ENCODE measurements at places on chromosomes 6 and 20. TPM values are rescaled to one million over a fixed set of nuclear protein-coding genes. Genes with fewer than 3 reads are reported as not detected.

GRCh38 chr6:11712760-11713159 lies 65.8 kb downstream of the ADTRP start:
- H3K4me1 ChIP-seq: no peaks in the 10 kb centered on the region
- H3K36me3 ChIP-seq: no peaks in the 10 kb centered on the region
- DNase-seq: no peak
- no peak overlapping the region for H3K27ac ChIP-seq
- H3K27me3 ChIP-seq: no peaks in the 10 kb centered on the region

DNA sequence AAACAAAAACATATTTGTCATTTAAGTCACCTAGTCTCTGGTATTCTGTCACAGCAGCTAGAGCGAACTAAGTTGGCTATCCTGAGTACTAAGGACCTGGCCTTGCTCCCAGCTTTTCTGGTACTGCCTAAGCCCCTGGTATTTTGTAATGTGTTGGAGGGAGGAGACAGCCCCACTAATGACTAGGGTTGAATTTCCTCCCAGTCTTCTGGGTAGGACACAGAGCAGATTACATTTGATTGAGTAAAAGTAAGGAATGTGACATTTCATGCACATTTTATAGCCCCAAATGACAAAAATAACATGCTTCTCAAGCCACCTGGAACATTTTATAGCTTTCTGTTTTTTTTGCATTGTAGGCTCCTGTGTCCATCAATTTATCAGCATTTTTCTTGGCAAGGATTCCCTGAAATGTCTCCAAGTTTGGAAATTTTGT lies 47.9 kb upstream of the DDR1 start:
- no peaks in the 10 kb centered on the region for H3K27me3 ChIP-seq
- H3K4me3 ChIP-seq: no peak overlapping the region
- H3K27ac ChIP-seq: no peak overlapping the region
- H3K4me1 ChIP-seq: peaks cover 3% of the 10 kb centered on the region
- no peak for DNase-seq

GRCh38 chr6:162474722-162475121 lies 252.8 kb downstream of the PRKN start:
- no peak for DNase-seq
- H3K27me3 ChIP-seq: no peaks in the 10 kb centered on the region
- H3K4me1 ChIP-seq: no peaks in the 10 kb centered on the region

DNA sequence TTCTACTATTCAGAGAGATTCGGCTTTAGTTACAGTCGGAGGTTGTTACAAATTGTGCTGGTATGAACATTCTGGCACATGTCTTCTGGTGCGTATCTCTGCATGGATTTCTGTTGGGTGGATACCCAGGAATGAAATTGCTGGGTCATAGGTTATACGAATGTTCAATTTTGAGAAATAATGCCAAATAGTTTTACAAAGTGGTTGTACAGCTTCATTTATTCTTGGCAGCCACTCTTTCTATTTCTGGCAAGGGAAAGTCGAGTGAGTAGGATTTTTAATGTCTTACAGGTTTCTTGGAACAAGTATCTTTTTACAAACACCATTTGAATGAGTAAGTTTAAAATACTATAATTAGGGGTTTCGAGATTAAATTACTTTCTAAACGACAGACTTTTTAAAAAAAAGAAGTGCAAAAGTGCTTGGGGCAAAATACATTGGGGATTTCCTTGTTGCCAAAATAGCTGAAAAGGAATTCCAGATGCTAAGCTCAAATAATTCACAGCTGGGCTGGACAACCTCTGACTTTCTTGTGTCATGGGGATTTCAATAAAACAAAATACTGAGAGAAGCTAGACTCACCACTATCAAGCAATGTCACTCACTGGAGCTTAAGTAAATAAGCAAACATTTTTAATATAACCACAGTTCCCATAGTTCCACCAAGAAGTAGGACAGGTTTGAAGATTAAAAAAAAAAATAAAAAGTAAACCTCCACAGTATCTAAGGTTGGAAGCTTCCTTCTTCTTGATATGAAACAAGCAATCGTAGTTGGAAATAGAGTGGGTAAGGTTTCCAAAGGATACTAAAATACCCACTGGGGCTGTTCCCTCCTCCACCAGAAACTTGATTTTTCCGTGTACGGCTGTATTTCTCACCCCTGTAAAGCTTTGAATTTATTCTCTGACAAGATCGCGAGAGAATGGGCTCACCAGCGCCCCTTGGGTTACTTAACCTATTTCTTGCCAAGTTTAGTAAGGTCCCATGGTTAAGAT lies 21.6 kb upstream of the GFOD1 start:
- no peak overlapping the region for H3K27ac ChIP-seq
- H3K4me1 ChIP-seq: no peaks in the 10 kb centered on the region
- no peaks in the 10 kb centered on the region for H3K27me3 ChIP-seq
- no peak overlapping the region for H3K4me3 ChIP-seq
- no peaks in the 10 kb centered on the region for H3K36me3 ChIP-seq

- no peaks in the 10 kb centered on the region for H3K36me3 ChIP-seq
- H3K27me3 ChIP-seq: no peaks in the 10 kb centered on the region
- H3K4me3 ChIP-seq: no peak overlapping the region
- H3K4me1 ChIP-seq: no peaks in the 10 kb centered on the region
- no peak overlapping the region for H3K27ac ChIP-seq
Measured at GRCh38 chr6:144232832-144233230, 52.3 kb upstream of the UTRN start.

- peaks cover 4% of the 10 kb centered on the region for H3K36me3 ChIP-seq
- no peak overlapping the region for H3K27ac ChIP-seq
- no peaks in the 10 kb centered on the region for H3K27me3 ChIP-seq
- DNase-seq: no peak
- peaks cover 3% of the 10 kb centered on the region for H3K4me1 ChIP-seq
Measured at GRCh38 chr6:111766201-111766857, 106.9 kb downstream of the FYN start.

- peaks cover 20% of the 10 kb centered on the region for H3K27me3 ChIP-seq
- no peak overlapping the region for H3K27ac ChIP-seq
- H3K36me3 ChIP-seq: no peaks in the 10 kb centered on the region
- no peak overlapping the region for H3K4me3 ChIP-seq
Measured at GRCh38 chr6:32847004-32847403, 3.2 kb upstream of the PSMB8 start.

DNA sequence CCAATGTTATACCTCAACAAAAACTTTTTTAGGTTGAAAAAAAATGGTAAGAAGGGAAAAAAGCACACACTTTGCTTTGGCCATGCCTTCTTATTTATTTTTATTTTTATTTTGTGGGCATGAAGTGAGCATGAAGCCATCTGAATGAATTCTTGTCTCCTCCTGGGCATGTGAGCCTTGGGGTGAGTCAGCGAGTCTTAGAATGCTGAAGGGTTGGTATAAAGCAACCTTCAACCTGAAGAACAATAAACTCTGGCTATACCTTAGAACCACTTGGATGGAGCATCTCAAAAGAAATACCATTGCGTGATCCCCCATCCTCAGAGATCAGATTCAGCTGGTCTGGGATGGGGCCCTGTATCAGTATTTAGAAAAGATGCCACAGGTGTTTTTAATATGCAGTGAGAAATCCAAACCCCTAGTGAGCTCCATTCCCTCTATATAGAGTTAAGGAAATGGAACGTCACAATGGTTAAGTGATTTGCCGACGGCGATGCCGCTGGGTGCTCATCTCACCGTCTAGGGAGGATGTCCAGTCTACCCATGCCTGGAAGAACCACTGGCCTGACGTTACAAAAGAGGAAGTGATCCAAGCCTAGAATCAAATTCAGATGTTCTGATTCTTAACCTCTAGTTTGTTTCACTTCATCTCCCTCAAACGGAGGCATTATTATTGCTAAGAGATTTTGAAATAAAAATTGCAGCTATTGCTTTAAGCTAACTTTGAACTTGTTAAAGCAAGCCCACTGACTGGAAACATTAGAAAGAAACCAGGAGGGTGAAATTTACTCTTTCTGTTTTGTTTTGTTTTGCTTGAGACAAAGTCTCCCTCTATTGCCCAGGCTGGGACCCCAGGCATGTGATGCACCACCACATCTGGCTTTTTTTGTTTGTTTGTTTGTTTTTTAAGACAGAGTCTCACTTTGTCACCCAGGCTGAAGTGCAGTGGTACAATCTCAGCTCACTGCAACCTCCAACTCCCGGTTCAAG lies 67.1 kb downstream of the EDN1 start:
- H3K27ac ChIP-seq: no peak overlapping the region
- no peaks in the 10 kb centered on the region for H3K27me3 ChIP-seq
- no peak for DNase-seq
- H3K4me1 ChIP-seq: no peaks in the 10 kb centered on the region

GRCh38 chr6:120378582-120379220 lies 955.6 kb downstream of the TBC1D32 start:
- no peaks in the 10 kb centered on the region for H3K27me3 ChIP-seq
- H3K27ac ChIP-seq: no peak overlapping the region
- no peaks in the 10 kb centered on the region for H3K4me1 ChIP-seq
- peak; percentile 56 for DNase-seq
- H3K36me3 ChIP-seq: no peaks in the 10 kb centered on the region
- H3K4me3 ChIP-seq: no peak overlapping the region

DNA sequence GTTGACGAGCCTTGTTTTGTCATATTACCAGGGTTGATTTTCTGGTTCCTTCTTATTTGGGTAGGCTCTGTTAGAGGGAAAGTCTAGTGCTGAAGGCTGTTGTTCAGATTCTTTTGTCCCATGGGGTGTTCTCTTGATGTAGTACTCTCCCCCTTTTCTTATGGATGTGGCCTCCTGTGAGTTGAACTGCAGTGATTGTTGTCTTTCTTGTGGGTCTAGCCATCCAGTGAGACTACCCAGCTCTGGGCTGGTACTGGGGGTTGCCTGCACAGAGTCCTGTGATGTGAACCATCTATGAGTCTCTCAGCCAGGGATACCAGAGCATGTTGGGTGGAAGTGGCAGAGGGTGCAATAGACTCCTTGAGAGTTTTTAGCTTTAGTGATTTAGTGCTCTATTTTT lies 680.6 kb downstream of the RFPL4B start:
- peaks cover 3% of the 10 kb centered on the region for H3K4me1 ChIP-seq
- H3K4me3 ChIP-seq: no peak overlapping the region
- H3K36me3 ChIP-seq: no peaks in the 10 kb centered on the region
- no peak for DNase-seq

DNA sequence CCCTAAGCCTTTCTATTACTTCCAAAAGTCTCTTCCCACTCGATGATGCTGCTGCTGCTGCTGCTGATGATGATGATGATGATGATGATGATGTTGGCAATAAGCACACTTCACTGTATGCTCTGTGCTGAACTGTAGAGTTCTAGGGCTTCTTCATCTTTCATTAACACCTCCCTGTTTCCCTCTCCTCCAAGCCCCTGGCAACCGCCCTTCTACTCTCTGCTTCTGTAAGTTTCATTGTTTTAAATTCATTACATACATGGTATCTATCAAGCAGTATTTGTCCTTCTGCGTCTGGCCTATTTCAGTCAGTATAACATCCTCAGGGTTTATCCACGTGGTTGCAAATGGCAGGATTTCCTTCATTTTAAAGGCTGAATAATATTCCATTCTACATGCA lies 100.2 kb downstream of the THBS2 start:
- peaks cover 9% of the 10 kb centered on the region for H3K4me1 ChIP-seq
- no peak for DNase-seq
- 0 out of 2 replicates have a peak, but pooled peaks cover 3% of the 10 kb centered on the region for H3K27me3 ChIP-seq
- H3K4me3 ChIP-seq: no peak overlapping the region

DNA sequence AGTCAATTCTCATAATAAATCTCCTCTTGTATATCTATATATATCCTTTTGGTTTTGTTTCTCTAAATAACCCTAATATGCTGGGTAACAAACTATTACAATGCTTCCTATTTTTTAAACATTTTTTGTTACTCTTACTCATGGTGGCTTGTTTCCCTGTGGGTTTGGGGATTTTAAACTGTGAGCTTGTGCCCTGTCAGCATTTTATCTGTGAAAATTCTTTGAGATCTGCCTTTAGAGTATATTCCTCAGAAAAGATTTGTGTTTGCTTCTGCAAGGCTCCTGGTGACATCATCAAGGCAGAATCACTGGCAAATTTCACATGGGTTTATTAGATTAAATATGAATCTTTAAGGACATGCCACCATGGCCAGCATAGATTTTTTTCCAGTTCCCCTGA lies 273.6 kb downstream of the LRFN2 start:
- no peaks in the 10 kb centered on the region for H3K36me3 ChIP-seq
- DNase-seq: no peak
- no peaks in the 10 kb centered on the region for H3K27me3 ChIP-seq

DNA sequence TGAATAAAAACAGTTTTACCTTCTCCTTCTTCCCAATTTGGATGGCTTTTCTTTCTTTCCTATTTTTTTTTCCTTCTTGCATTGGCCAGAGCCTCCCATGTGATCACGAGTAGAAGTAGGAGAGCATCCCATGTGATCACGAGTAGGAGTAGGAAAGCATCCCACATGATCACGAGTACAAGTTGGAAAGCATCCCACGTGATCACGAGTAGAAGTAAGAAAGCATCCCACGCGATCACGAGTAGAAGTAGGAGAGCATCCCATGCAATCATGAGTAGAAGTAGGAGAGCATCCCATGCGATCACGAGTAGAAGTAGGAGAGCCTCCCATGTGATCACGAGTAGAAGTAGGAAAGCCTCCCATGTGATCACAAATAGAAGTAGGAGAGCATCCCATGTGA lies 218.6 kb downstream of the DLL1 start:
- no peak for DNase-seq
- peaks cover 9% of the 10 kb centered on the region for H3K27me3 ChIP-seq
- no peaks in the 10 kb centered on the region for H3K36me3 ChIP-seq
- no peaks in the 10 kb centered on the region for H3K4me1 ChIP-seq
- no peak overlapping the region for H3K4me3 ChIP-seq

- H3K4me1 ChIP-seq: peaks cover 8% of the 10 kb centered on the region
- H3K27me3 ChIP-seq: no peaks in the 10 kb centered on the region
- no peak overlapping the region for H3K4me3 ChIP-seq
Measured at GRCh38 chr6:26299286-26300042, 65.5 kb upstream of the BTN3A2 start.

DNA sequence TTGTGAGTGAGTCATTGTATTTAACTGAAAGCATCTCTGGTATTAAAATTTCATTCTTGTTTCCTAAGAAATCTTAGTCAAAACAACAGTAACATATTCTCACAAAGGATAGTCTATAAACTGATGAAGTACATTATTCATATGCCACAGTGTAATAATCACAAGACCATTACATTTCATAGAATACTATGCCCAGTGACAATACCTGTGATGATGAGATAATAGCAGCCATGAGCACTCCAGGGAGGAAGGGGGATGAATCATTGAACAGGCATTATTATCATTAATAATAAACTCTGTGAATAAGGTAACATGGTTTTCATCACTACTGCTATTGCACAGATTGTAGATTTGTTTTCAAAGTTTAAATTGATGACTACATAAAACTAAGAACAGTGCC lies 667.9 kb downstream of the EPM2A start:
- no peak overlapping the region for H3K4me3 ChIP-seq
- DNase-seq: no peak
- H3K27me3 ChIP-seq: no peaks in the 10 kb centered on the region
- H3K27ac ChIP-seq: no peak overlapping the region

- no peaks in the 10 kb centered on the region for H3K36me3 ChIP-seq
- no peaks in the 10 kb centered on the region for H3K27me3 ChIP-seq
- H3K27ac ChIP-seq: no peak overlapping the region
Measured at GRCh38 chr6:127486934-127487333, 27.7 kb upstream of the KIAA0408 start.

Gene GUCA1A
- total RNA-seq: not detected

Gene DAAM2
- 3.5 TPM for total RNA-seq

Gene TFAP2B
- total RNA-seq: 16.7 TPM

Gene NRSN1
- total RNA-seq: not detected

Gene ELOVL4
- total RNA-seq: 9.6 TPM

Gene BCKDHB
- total RNA-seq: 24.2 TPM

Gene PAK5
- not detected for total RNA-seq

Gene CBFA2T2
- total RNA-seq: 14.9 TPM
